ENCODE measurements at places on chromosomes 5 and 9. TPM values are rescaled to one million over a fixed set of nuclear protein-coding genes. Genes with fewer than 3 reads are reported as not detected.

LRRC70 gene
- 0.84 TPM for total RNA-seq

CXXC5 gene
- 94.9 TPM for total RNA-seq

GRCh38 chr5:329121-329735 is 7.7 kb downstream of the AHRR start:
- H3K4me1 ChIP-seq: no peaks in the 10 kb centered on the region
- no peak overlapping the region for H3K27ac ChIP-seq
- H3K4me3 ChIP-seq: no peak overlapping the region
- H3K36me3 ChIP-seq: no peaks in the 10 kb centered on the region

- DNase-seq: no peak
- H3K4me1 ChIP-seq: peaks cover 7% of the 10 kb centered on the region
- H3K27me3 ChIP-seq: no peaks in the 10 kb centered on the region
- no peak overlapping the region for H3K27ac ChIP-seq
- H3K36me3 ChIP-seq: no peaks in the 10 kb centered on the region
These were observed 290.6 kb downstream of the FER start for GRCh38 chr5:109038209-109038840.

DNA sequence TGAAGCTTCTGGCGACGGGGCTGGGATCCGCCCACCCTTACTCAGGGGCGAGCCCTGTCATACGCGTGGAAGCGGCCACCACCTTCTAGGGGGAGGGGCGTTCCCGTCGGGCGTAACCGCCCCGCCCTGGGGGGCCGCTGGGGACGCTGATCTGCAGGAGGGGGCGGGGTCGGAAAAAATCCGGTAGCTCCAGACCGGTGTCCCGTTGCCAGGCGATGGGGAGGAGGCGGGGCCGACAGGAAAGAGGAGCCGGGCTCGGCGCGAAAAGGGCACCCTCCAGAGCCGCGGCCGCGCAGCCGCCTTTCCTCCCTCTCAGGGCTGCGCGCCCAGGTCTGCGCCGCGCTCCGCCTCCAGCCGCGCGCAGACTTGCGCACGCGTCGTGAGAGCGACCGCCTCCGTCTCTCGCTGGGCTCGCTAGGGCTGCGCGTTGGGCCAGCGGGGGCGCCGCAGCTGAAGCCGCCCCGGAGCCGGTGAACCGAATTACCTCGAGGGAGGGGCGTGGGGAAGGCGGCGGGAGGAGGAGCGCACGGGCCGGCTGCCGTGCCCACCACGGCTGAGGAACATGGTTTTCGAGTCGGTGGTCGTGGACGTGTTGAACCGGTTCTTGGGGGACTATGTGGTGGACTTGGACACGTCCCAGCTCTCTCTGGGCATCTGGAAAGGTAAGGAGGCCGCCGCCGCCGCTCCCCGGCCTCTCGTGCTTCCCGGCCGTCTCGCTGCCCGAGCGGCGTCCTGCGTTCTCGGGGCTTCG is at the start of gene VPS13A:
VPS13A (plus strand) TSS at position 392 of the 751 bp plus-strand sequence; CDS start at position 563, 171 bp downstream.
- H3K4me3 ChIP-seq: peak within 1 kb of the TSS; percentile 92
- H3K27me3 ChIP-seq: no peaks in the 10 kb centered on the region
- DNase-seq: peak; percentile 92
- H3K4me1 ChIP-seq: peaks cover 29% of the 10 kb centered on the region

DNA sequence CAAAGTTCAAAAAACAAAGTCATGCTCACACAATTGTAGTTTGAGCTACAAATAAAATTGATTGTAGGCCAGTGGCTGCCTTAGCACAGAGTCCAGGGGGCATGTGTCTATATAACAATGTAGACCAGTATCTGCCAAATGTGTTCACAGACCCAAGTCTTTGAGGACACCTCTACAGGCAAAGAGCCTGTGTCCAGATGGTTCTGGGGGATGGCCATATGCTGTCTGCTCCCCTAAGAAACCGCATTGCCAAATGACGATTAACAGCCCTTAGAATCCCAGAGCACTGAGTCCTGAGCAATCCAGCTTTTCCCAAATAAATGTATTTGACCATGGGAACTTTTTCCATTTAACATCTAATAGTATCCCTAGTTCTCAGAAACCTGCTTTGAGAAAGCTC is 169.6 kb downstream of the ADCY2 start:
- H3K36me3 ChIP-seq: no peaks in the 10 kb centered on the region
- no peak overlapping the region for H3K4me3 ChIP-seq
- H3K27ac ChIP-seq: no peak overlapping the region
- no peaks in the 10 kb centered on the region for H3K27me3 ChIP-seq
- H3K4me1 ChIP-seq: no peaks in the 10 kb centered on the region

DNA sequence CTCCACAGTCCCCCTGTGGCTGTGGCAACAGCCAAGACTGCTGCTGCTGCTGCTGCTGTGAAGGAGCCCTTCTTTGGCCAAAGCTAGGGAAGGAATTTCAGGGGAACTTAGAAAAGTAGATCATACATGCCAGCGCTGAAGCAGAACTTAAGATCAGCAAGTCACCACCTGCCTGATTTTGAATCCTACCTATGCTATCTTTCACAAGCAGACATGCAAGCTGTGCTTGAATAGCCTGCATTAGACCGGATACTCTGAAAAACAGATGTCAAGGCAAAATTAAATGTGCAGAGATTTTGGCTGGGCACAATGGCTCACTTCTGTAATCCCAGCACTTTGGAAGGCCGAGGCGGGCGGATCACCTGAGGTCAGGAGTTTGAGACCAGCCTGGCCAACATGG is 99.3 kb upstream of the ZNF366 start:
- H3K27ac ChIP-seq: no peak overlapping the region
- no peak for DNase-seq
- peaks cover 19% of the 10 kb centered on the region for H3K27me3 ChIP-seq

- no peak overlapping the region for H3K27ac ChIP-seq
- DNase-seq: no peak
- H3K27me3 ChIP-seq: no peaks in the 10 kb centered on the region
- no peaks in the 10 kb centered on the region for H3K4me1 ChIP-seq
- no peaks in the 10 kb centered on the region for H3K36me3 ChIP-seq
These were observed 401.1 kb upstream of the RGMB start for GRCh38 chr5:98372351-98372750.

- H3K36me3 ChIP-seq: peaks cover 7% of the 10 kb centered on the region
- no peaks in the 10 kb centered on the region for H3K27me3 ChIP-seq
- no peaks in the 10 kb centered on the region for H3K4me1 ChIP-seq
- H3K4me3 ChIP-seq: no peak overlapping the region
These were observed 54.8 kb upstream of the ADAMTS2 start for GRCh38 chr5:179400020-179400419.

DNA sequence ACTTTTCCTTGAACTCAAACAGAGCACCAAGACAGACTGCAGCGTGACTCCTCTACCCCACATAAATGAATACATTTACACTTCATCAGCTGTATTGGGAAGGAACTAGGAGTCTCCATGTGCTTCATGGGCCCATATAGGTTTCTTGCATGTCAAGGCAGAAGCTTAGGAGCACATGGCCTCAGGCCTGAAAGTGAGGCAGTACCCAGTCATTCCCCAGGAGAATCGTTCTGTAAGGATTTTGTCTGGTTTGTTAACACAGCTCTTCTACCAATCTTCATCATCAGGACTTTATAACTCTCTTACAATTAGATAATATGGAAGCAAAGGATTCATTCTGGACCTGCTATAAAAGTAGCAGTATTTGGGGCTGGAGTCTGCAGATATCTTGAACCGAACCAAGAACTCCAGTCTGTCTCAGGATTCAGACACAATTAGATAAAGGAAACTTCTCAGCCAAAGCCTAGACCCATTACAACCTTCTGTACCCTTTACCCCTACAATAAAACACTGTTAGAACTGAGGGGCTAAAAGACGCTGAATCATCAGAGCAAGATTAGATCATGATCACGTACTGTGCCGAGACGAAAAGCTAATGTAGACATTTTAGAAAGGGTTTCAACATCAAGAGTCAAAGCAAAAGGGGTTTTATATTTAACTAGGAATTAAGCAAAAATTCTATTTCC is 385.5 kb upstream of the SLC30A5 start:
- no peaks in the 10 kb centered on the region for H3K36me3 ChIP-seq
- H3K4me1 ChIP-seq: peaks cover 52% of the 10 kb centered on the region
- no peaks in the 10 kb centered on the region for H3K27me3 ChIP-seq
- H3K27ac ChIP-seq: no peak overlapping the region
- H3K4me3 ChIP-seq: no peak overlapping the region

- peaks cover 32% of the 10 kb centered on the region for H3K36me3 ChIP-seq
- H3K4me1 ChIP-seq: peaks cover 93% of the 10 kb centered on the region
- H3K27ac ChIP-seq: peak overlapping the region; percentile 73
These were observed 13.9 kb downstream of the NEK6 start for GRCh38 chr9:124271660-124272059.

DNA sequence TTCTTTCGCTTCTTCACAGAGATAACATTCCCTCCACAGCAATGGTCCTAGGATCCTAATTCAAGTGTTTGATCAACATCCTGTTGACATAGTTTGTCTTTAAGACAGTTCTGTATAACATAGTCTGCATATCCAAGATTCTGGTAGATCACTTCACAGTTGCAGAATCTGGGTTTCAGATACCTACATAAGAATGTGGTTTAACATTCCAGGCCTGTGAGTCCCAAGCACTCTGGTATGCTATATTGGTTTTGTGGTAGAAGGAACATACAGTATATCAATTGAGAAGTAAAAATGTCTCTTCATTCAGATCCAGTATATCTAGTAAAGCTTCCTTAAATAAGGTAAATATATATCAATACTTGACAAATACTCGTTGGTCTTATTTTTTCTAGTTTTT is 914.2 kb upstream of the CDH6 start:
- H3K4me1 ChIP-seq: no peaks in the 10 kb centered on the region
- H3K27me3 ChIP-seq: no peaks in the 10 kb centered on the region
- H3K36me3 ChIP-seq: no peaks in the 10 kb centered on the region
- no peak for DNase-seq
- H3K4me3 ChIP-seq: no peak overlapping the region

GRCh38 chr9:130450344-130451003 is 5.7 kb downstream of the ASS1 start:
- no peak overlapping the region for H3K27ac ChIP-seq
- no peaks in the 10 kb centered on the region for H3K4me1 ChIP-seq
- peaks cover 30% of the 10 kb centered on the region for H3K27me3 ChIP-seq
- no peak for DNase-seq
- no peak overlapping the region for H3K4me3 ChIP-seq

DNA sequence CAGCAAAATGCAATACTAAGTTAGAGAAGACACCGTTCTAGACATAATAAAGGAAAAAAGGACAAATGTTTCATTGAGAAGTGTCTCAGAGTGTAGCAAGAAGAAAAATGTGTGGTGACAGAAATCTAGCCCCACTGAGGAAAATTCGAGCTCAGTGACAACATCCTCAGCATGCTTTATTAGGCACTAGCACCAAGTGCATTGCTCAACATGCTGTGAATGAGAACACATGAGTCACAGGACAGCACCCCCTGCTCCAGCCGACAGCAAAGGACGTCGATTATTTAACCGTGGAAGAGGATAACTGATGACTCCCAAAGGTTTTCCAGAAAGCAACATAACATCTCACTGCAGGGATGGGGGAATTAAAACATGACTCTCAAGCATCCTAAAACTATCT is 182.7 kb downstream of the GNAQ start:
- no peaks in the 10 kb centered on the region for H3K27me3 ChIP-seq
- no peak for DNase-seq
- no peak overlapping the region for H3K4me3 ChIP-seq
- no peaks in the 10 kb centered on the region for H3K36me3 ChIP-seq

DNA sequence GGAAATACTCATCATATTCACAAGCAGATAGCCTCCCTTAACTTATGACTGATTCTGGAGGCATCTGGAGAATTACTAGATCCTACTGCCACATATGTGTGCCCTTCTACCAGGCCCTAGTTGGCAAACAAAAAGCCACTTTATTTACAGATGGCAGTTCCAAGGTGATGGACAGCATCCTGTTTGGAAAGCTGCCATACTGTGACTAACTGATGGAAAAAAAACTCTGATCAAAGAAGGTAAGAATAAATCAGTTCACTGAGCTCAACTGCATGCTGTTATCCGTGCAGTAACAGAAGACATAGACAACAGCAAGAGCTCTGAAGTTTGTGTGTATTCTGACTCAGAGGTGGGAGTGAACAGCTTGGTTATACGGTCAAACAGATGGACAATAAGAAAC is 279.8 kb upstream of the POU5F2 start:
- no peak overlapping the region for H3K27ac ChIP-seq
- DNase-seq: no peak
- peaks cover 74% of the 10 kb centered on the region for H3K36me3 ChIP-seq
- no peak overlapping the region for H3K4me3 ChIP-seq
- peaks cover 22% of the 10 kb centered on the region for H3K4me1 ChIP-seq

DNA sequence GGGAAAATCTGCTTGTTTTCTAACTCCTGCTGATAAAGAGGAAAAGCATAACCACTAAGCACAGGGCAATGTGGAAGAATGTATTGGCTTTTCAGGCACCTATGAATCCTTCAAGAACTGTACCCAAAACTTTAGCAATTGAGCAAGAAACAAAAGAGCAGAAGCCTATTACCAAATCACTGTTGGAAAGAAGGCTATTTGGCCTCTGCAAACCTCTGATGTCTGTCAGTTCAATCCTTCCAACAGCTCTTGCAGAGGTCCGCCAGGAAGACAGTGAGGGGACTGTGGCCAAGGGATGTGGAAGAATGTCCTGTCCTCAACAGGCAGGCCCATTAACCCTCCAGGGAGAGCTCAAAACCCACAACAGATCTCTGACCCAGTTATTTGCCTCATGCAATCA is 328.6 kb downstream of the ENC1 start:
- no peak overlapping the region for H3K27ac ChIP-seq
- no peaks in the 10 kb centered on the region for H3K36me3 ChIP-seq
- no peak for DNase-seq
- H3K27me3 ChIP-seq: peaks cover 6% of the 10 kb centered on the region
- no peaks in the 10 kb centered on the region for H3K4me1 ChIP-seq

DNA sequence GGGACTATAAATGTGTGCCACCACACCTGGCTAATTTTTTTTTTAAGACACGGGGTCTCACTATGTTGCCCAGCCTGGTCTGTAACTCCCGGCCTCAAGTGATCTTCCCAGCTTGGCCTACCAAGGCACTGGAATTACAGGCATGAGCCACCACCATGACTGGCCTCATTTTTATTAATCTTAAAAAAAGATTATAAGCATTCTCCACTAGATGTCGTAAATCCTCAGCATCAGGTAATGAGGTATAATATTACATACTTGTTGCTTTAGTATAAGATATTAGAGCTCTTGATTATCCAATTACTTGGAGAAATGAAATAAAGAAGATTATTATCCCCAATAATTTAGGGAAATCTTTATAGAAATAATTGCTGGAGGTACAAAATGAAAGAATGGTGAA is 78.2 kb upstream of the HTR1A start:
- H3K27ac ChIP-seq: no peak overlapping the region
- no peak overlapping the region for H3K4me3 ChIP-seq
- no peak for DNase-seq
- H3K27me3 ChIP-seq: no peaks in the 10 kb centered on the region
- no peaks in the 10 kb centered on the region for H3K4me1 ChIP-seq

GRCh38 chr9:124263213-124263612 is 5.5 kb downstream of the NEK6 start:
- H3K4me1 ChIP-seq: peaks cover 98% of the 10 kb centered on the region
- peaks cover 29% of the 10 kb centered on the region for H3K36me3 ChIP-seq
- peak overlapping the region; percentile 35 for H3K4me3 ChIP-seq
- peak overlapping the region; percentile 87 for H3K27ac ChIP-seq
